ENCODE measurements at places on chromosomes 4 and X.

DNA sequence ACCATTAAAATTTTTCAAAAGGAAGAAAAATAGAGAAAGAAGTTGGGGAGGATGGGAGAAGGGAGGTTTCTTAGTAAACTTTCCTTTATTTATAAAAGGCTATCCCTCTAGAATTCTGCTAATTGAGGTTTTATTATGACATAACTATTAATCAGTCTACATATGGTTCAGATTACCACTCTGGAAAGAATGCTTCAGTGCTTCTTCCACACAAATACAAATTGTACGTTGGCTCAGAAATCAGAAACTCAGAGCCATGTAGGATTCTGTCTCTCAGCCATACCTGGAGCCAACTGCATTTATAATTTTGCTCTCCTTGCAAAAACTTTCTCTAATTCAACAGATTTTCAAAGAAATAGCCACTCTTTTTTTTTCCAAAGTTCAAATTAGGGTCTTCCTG lies 37.1 kb downstream of the SRPX start:
- DNase-seq, result no peak

- DNase-seq, result no peak
Observed at GRCh38 chrX:11131146-11131545, 20.0 kb downstream of the HCCS start.

DNA sequence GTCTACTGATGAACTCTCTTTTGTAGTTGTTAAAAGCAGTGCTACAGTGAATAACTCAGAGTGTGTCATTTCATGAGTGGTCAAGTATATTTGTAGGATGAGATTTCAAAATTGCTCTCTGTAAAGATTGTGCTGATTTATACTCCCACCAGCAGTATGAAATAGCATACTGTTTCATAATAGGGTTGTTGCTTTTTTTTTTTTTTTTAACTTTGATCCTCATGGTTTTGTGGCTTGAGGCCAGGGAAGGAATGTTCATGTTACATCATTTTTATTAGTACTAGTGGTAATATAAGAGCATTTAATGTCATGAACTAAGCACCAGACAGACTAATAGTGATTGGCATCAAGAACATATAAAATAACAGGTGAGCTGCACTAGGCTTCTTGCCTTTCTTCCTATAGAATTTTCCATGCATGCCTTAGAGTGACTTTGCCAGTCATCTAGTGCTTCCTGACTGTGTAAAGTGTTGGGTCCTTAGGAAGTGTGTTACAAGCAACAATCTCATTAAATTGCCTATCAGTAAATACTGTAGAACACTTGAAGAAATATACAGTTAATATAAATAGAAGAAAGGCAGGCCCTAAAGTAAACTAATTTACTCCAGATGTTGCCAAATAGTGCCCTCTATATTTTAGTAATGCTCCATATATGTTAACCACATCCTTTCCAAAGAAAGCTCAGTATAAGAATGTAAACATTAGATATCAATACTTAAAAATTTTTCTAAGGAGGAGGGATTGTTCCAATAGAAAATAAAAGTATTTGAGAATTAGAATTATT lies 38.6 kb upstream of the MSMO1 start:
- no peak for DNase-seq

GRCh38 chr4:16090096-16090705 lies 6.4 kb upstream of the PROM1 start:
- no peak for DNase-seq

GRCh38 chr4:173746424-173746823 lies 216.4 kb upstream of the HAND2 start:
- no peak for DNase-seq

- no peak for DNase-seq
Observed at GRCh38 chr4:119523399-119523798, 105.2 kb downstream of the PDE5A start.

DNA sequence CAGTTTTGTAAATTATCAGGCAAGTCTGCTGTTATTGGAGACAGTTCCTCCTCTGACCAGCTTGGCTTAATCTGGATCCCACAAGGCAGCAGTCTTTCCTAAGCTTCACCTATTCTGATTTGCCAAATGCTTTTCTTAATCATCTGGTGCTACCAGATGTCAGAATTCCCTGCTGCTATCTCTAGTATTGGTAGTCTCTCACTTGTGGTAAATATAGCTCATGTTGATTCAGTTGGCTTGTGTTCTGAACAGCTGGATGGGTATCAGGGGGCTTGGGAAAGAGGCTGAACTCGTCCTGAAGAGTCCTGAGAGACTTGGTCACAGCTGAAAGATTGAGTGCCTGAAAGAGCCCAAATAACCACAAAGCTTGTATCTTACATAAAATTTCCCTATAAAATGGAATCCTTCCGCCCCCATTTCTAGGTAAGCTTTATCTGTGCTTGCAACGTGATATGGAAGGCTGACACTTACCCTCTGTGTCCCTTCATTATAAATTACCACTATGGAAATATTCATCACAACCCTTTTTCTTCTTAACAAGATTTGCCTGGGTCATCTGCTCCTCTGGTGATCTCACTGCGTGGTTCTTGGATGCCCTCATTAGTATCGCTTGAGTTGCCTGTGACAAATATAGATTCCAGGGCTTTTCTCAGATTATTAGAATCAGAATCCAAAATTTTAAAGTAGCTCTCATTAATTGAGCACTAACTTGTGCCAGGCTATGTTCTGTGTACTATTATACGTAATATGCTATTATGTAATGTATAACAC lies 104.1 kb upstream of the GPRIN3 start:
- DNase-seq, result no peak

DNA sequence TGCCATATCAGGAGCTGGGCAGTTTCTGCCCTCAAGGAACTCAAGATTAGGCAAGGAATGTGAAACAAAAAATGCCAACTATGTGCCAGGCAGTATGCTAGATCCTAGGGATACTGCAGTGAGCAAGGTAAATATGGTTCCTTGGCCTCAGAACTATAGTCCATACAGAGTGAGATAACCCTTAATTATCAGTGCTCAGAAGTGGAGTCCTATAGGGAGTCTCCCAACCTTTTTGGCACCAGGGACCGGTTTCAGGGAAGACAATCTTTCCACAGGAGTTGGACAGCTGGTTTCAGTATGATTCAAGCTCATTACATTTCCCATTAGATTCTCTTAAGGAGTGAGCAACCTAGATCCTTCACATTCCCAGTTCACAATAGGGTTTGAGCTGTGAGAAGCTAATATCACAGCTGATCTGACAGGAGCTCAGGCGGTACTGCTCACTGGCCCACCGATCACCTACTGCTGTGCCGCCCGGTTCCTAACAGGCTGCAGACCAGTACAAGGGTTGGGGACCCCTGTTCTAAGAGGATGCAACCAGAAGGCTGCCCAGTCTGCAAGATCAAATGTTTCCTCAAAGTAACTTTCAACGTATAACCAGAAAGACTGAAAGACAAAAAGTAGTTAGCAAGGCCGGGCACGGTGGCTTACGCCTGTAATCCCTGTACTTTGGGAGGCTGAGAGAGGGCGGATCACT lies 1.7 kb upstream of the SRP72 start:
- no peak for DNase-seq

- DNase-seq, result no peak
Observed at GRCh38 chr4:120431180-120431579, 364.5 kb upstream of the MAD2L1 start.

DNA sequence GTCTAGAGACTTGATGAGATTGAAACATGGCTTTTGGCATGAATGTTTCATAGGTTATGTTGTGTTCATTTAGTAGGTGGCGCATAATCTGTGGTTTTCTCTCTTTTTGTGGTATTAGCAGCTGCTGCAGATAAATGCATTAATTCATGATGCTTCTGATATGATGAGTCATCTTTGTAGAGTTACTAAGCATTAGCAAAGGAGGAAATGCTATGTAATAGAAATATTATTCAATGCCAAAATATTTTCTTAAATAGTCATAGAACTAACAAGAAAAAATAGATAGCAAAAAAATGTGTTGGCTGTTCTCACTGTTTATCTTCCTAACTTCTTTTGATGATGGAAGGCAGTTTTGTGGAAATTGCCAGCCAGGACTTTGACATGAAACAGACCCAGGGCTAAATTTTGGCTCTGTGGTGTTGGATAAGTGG lies 3.6 kb downstream of the ZXDB start:
- no peak for DNase-seq

DNA sequence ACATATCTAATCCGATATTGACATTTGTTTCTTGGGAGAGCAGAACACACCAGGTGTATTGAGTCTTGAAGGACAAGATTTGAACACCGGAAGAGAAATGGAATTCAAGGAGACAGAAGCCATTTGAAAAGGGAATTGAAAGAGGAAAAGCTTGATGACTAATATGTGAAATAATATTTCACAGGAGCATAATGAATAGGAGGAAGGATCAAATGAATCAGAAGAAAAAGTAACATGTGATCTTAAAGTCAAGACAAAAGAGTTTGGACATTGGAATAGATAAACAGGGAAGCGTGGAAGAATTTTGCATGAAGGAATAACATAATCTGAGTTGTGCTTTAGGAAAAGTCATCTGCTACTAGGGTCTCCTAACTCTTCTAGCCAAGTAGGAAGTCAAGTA lies 145.5 kb upstream of the PDHA2 start:
- DNase-seq, result no peak

DNA sequence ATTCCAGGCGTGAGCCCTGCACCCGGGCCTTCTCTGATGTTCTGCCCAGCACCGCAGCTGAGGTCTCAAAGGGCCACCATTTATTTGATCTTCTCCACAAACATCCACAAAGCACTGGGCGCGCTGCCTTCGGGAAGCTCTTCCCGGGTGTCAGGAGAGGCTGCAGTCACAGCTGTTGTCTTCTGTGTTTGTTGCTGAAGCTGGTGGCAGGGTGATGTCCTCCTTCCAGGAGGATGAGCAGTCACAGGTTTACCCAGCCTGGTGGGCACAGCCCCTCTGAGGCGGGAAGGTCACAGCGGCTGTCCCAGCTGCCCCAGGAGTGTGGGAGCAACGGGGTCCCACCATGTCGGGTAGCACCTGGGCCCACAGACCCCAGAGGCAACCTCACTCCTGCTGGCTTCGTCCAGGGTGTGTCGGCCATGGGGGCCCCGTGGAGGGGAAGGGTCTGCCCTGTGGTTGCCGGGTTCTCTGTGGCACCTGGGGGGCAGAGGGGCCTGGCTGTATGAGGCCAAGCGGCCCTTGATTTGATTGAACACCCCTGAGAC lies 27.6 kb downstream of the FGFRL1 start:
- DNase-seq, result no peak

- DNase-seq, result no peak
Observed at GRCh38 chr4:41639291-41639690, 101.3 kb downstream of the LIMCH1 start.

GRCh38 chr4:108031427-108032083 lies 41.9 kb downstream of the HADH start:
- peak; percentile 70 for DNase-seq

GRCh38 chr4:102620697-102621497 lies 119.7 kb downstream of the NFKB1 start:
- no peak for DNase-seq

DNA sequence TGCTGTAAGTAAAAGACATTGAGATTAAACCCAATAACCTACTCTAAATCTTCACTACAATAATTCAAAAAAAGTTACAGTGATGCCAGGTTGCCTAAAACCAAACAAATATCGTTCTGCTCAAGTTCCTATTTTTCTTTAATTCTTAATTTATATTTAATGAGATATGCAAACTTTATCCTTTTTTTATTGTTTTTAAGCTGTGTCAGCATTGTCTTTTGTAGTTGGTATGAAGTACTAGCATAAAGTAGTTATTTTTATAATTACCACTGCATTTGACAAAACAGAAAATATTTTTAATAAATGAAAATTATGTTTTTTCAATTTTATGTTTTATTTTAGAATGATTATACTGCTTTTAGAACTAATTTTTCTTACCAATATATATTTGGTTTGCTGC lies 1431.1 kb upstream of the PCDH7 start:
- DNase-seq, result no peak
